ENCODE measurements at places on chromosomes 13 and 19.

- DNase-seq = no peak
These were observed 21.8 kb upstream of the SLC7A10 start for GRCh38 chr19:33247441-33247819.

DNA sequence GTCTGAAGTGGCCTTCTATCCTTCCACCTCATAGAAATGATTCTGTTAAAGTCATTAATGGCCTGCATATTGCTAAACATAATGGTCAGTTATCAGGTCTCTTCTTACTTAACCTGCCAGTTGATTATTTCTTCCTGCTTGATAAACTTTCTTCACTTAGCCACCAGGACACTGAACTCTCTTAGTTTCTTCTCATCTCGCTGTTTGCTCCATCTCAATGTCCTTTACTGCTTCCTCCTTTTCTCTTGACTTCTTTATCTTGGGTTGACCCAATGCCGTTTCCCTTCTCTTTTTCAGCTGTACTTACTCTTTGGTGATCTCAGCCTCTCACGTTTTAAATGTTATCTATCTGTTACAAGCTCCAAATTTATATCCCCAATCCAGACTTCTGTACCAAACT is 17.1 kb upstream of the CLC start:
- DNase-seq = no peak

DNA sequence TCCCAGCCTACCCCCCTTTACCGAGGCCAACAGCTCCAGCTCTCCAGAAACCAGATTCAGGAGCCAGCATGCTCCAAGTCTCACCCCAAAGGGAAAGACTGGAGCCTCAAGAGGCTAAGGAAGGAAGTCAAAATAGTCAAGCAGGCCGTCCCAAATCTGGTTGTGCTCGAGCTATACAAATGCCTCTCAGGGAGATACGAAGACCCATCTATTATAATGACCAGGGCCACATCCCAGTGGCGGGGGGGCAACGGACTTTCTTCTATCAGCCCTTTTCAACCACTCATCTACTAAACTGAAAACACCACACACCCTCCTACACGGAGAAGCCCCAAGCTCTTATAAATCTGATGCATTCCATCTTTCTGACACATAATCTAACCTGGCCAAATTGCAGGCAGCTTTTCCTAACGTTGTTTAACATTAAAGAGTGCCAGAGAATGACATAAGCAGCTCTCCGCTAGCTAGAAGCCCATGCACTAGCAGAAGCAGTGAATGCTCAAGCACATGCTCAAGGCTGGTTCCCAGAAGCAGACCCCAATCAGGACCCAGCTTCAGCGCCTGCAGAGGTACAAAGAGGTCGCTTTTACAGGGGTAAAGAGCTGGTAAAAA is 104.6 kb upstream of the ZNF98 start:
- DNase-seq = no peak

DNA sequence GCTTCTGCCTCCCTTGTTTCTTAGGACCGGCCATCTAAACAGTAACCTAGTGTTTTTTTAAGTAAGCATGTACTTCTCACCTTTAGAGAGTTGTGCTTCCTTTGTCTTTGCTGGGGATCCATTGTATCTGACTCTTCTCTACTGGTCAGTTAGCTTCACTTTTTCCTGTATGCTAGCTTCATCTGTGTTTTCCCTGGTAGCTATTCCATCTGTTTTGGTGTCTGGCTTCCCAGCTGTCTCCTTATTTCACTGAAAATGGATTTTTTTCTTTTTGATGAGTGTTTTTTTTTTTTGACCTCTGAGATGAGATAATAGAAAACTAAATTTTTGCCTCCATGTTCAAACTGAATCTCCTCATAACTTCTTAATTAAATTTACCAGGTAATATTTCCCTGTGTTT is 637.0 kb upstream of the SLC10A2 start:
- no peak for DNase-seq

DNA sequence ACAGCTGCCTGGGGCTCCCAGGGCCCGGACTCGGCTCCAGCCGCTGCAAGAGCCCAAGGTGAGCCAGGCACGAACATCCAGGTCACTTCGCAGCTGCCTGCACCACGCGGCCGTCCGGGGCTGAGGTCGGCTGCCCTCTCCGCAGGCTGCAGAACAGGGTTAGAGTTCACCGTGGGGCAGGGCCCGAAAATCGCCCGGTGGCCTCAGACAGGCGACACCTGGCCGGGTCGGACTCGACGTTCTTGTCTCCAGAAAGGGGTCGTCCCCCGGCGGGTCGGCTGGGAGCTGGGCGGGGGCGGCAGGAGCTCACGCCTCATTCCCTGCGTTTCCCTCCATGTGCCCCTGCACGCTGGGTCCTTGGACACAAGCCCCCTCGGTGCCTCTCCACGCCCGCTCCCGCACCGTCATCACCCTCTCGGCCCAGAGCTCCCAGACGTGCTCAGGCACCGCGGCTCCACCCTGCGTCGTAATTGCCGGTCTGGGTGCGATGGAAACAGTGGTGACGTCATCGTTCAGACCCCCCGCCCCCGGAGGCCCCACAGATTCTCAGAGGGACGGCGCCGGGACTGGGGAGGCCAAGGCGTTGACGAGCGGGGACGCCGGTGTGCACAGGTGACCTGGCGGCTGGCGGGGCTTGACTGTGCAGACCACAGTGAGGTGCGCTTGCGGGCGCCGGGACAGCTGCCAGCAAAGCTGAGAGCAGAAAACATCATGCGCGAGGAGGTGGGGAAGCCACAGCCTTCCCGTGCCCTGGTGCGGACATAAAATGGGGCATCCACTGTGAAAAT is 4.0 kb upstream of the GRIN3B start:
- peak; percentile 60 for DNase-seq

- DNase-seq = no peak
These were observed 67.8 kb upstream of the ZDHHC20 start for GRCh38 chr13:21526707-21527540.

DNA sequence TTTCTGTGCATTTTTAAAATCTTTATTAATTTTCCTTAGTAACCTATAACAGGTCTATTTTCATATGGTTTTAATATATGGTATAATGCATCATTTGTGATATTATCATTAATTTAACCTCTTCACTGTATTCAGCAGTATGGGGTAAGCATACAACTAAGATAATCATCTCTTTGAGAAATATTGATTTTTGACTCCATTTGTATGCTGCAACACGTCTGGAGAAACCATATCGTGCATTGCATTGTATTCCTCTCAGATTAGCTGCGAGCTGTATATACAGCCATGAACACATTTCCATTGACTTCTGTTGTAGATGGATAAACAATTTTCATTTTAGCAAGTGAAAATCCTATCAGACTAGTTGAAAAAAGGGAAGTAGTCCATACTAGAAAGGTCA is 2275.8 kb upstream of the PCDH20 start:
- no peak for DNase-seq

Data from T-helper 2 cell treated with Interferon-gamma antibody and Interleukin-4, amounts not matched to agents 5 μg/mL and 100 μg/mL, for 36 hours (primary cell).